Upper lobe of right lung (tissue), 1 donor: ENCODE measurements at places on chromosomes 13 and 19. TPM values are rescaled to one million over a fixed set of nuclear protein-coding genes. Genes with fewer than 3 reads are reported as not detected.

DNA sequence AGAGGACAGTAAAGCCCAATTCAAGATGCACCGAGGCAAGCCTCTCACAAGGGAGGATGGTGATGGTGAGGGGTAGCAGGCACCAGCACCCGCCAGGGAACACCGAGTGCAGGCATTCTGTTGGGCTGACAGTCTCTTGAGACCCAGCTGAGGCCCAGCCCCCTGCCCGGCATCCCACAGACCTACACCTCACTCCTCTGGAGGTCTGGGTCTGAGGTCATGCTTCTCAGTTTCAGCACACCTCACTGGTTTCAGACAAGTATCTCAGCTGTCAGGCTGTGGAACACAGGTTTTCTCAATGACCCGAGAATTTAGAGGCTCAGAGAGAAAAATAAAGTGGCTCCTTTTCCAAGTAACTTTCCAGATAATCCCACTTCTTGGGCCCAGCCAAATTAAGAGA is 27.7 kb upstream of the EPHX3 start:
- DNase-seq = no peak

The SHFL gene
- 52.0 TPM for total RNA-seq

GRCh38 chr13:40075281-40075680 is 419.8 kb downstream of the COG6 start:
- DNase-seq = no peak

DNA sequence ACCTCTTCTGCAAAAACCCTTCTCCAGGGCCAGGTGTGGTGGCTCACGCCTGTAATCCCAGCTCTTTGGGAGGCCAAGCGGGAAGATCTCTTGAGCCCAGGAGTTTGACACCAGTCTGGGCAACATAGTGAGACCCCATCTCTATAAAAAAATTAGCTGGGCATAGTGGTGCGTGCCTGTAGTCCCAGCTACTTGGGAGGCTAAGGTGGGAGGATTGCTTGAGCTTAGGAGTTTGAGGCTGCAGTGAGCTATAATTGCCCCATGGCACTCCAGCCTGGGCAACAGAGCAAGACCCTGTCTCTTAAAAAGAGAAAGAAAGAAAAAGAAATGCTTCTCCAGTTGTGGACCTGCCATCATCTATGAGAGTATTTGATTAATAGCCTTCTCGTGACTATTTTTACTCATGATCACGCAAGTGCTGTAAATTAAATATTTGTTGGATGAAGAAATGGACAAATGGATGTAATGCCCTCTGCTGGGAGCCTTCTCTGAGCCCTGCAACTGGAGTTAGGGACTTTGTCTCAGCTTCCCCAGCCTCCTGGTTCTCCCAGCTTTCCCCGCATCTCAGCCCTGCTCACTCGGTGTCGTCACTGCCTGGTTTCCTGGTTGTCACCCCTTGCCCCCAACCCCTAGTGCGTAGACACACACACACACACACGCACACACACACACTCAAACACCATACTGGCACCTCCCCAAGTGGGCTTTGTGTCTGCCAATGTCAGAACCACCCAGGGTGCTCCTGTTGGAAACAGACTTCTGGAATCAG is 12.2 kb downstream of the WIZ start:
- no peak for DNase-seq

GRCh38 chr19:7832781-7833180 is 2.8 kb downstream of the EVI5L start:
- no peak for DNase-seq

GRCh38 chr13:97298816-97299215 is 76.7 kb downstream of the MBNL2 start:
- DNase-seq = no peak

The GZMM gene
- total RNA-seq = 2.9 TPM

- DNase-seq = no peak
Observed at GRCh38 chr13:111503905-111504695, 183.7 kb downstream of the TEX29 start.

GRCh38 chr13:111949311-111949710 is 117.6 kb upstream of the SOX1 start:
- peak; percentile 40 for DNase-seq

The RNF113B gene
- not detected for total RNA-seq

GRCh38 chr13:94952787-94953186 is 240.4 kb upstream of the SOX21 start:
- no peak for DNase-seq

DNA sequence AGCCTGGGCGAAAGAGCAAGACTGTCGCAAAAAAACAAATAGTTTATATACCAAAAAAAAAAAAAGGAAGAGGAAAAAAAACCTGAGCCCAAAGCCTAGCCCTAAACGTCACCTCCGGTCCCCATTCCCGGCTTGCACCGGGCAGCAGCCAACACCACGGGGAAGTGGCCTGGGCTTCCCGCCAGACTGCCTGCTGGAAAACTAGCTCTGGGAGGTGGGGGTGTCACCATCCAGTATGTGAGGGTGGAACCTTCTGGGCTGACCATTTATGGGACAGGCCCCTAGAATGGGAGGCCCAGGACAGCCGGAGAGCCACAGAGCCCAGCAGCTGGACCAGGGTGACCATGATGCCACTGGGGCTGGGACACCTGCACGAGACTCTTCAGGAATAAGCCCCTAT is 37.3 kb downstream of the IL12RB1 start:
- peak; percentile 92 for DNase-seq

The ZNF154 gene
- 4.5 TPM for total RNA-seq

The FOSB gene
- 3.6 TPM for total RNA-seq

The ZNF730 gene
- total RNA-seq = 0.81 TPM

DNA sequence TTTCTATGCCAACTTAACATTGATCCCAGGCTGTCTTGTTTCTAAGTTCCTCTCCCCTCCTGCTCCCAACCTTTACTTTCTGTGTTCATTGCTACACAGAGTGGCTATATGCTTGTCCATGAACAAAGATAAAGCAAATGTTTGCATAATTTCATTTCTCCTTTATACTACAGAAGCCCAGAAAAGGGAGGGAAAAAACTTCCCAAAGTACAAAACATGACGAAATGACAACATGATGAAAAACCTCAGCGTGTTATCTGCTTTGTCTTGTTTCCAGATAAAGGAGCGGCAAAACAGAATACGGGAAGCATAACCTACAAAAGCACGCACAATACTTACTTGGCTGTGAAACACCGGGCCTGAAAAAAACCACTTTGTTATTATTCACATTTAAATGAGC is 336.8 kb downstream of the DNAJC15 start:
- DNase-seq = no peak

- DNase-seq = no peak
Observed at GRCh38 chr13:33251131-33251661, 34.4 kb downstream of the STARD13 start.

DNA sequence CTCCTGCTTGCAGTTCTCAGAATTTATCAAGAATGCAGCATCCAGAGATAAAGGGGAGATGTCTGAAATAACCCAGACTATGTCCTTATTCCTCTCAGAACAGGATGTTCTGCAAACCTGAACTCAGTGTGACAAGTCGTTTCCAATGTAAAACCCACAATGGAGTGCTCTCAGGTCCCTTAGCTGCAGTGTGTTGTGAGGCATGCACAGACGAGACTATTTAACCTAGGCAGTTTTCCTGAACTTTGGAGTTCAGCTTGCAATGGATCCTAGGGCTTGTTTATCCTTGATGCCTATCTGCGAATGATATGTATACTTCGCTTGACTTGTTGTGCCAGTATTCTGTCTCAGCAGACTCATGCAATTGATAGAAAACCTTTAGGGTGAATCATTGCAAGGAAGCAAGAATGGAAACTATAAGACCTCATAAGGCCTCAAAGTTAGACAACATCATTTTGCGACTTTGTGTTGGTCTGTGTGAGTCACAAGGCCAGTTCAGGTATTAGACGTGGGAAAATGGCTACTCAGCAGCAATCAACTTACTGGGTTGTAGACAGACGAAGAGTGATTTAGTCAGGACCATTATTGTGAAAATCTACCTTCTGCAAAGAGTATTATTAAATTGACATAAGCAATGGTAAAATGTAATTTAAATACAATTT is 2439.9 kb upstream of the PCDH20 start:
- no peak for DNase-seq

The ZNF613 gene
- total RNA-seq = 5.8 TPM
